Suprapubic skin (tissue), 4 donors: ENCODE measurements at places on chromosomes 13 and 19. TPM values are rescaled to one million over a fixed set of nuclear protein-coding genes. Genes with fewer than 3 reads are reported as not detected.

- peaks cover 65% of the 10 kb centered on the region for H3K27me3 ChIP-seq
- no peaks in the 10 kb centered on the region for H3K36me3 ChIP-seq
- no peak overlapping the region for H3K4me3 ChIP-seq
- H3K27ac ChIP-seq: no peak overlapping the region
- no peak for DNase-seq
- peaks cover 52% of the 10 kb centered on the region for H3K4me1 ChIP-seq
These were observed 16.4 kb upstream of the KCNN1 start for GRCh38 chr19:17950310-17951156.

DNA sequence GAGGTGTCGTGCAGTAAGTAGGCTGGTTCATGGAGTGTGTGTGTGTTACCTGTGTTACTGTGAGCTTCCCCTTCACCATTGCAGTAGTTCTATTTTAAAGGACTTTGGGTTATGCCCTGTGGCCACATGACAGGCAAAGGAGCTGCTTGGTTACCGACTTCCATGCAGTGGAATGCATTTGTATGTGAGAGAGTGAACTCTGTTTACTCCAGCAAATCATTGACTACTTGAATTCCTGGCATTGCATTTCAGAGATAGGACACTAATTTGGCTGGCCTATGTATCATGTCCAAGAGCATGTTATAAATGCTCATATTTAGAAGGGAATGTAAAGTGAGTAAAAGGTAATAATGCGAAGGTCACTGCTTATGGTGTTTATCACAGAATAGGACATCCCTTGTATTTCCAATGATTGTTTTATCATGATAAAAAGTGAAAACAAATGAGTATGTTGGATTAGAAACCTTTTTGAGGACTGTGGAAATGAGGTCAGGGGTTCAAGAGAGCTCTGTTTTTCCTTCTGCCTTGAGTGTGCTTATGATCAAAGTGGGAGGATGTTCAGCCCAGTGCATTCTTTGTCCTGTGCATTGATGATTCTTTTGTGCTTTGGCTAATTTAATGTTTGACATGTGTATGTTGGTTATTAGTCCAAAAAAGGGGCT, 156.5 kb downstream of the LMO7 start:
- H3K27me3 ChIP-seq: no peaks in the 10 kb centered on the region
- no peak overlapping the region for H3K4me3 ChIP-seq
- H3K4me1 ChIP-seq: peaks cover 13% of the 10 kb centered on the region
- no peak for DNase-seq
- no peaks in the 10 kb centered on the region for H3K36me3 ChIP-seq
- H3K27ac ChIP-seq: no peak overlapping the region

GRCh38 chr13:41652735-41653361, 195.5 kb downstream of the RGCC start:
- no peak overlapping the region for H3K27ac ChIP-seq
- H3K4me1 ChIP-seq: peaks cover 12% of the 10 kb centered on the region
- H3K36me3 ChIP-seq: no peaks in the 10 kb centered on the region
- DNase-seq: no peak
- no peak overlapping the region for H3K4me3 ChIP-seq

DNA sequence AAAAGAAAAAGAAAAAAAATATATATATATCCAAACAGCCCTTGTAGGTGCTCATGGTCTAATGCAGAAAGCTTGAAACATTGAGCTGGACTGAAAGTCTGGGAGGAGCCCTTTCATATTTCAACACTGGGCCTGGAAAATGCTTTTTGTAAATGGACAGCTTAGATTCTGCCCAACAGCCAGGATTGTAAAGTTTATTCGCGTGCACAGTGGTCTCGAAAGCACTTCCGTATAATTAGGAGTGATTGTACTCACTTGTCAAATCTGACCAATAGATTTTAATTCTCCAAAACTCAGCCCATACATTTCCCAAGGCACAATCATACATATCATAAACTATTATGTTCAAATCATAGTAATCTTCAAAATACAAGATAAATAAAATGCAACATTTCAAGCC, 260.1 kb downstream of the COL4A1 start:
- H3K36me3 ChIP-seq: no peaks in the 10 kb centered on the region
- no peak overlapping the region for H3K4me3 ChIP-seq
- no peak for DNase-seq
- H3K27ac ChIP-seq: no peak overlapping the region
- H3K4me1 ChIP-seq: no peaks in the 10 kb centered on the region

DNA sequence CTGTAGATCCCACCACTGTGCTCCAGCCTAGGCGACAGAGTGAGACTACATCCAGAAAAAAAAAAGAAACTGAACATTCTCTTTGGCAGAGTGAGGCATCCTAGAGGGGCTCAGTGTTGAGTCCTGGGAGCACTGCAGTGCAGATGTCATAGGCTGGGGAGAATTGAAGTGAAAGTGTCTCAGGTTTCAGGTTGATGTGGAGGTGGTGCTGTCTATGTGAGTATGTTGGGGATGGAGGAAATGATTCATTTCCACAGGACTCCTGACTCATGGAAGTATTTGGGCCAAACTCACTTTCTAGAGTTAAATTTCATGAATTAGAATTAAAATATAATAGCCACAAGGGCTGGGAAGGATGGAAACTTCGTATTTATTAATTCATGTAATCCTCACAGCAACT, 134.4 kb upstream of the TSC22D1 start:
- no peak overlapping the region for H3K4me3 ChIP-seq
- H3K4me1 ChIP-seq: peaks cover 18% of the 10 kb centered on the region
- H3K36me3 ChIP-seq: no peaks in the 10 kb centered on the region
- no peaks in the 10 kb centered on the region for H3K27me3 ChIP-seq
- DNase-seq: no peak

DNA sequence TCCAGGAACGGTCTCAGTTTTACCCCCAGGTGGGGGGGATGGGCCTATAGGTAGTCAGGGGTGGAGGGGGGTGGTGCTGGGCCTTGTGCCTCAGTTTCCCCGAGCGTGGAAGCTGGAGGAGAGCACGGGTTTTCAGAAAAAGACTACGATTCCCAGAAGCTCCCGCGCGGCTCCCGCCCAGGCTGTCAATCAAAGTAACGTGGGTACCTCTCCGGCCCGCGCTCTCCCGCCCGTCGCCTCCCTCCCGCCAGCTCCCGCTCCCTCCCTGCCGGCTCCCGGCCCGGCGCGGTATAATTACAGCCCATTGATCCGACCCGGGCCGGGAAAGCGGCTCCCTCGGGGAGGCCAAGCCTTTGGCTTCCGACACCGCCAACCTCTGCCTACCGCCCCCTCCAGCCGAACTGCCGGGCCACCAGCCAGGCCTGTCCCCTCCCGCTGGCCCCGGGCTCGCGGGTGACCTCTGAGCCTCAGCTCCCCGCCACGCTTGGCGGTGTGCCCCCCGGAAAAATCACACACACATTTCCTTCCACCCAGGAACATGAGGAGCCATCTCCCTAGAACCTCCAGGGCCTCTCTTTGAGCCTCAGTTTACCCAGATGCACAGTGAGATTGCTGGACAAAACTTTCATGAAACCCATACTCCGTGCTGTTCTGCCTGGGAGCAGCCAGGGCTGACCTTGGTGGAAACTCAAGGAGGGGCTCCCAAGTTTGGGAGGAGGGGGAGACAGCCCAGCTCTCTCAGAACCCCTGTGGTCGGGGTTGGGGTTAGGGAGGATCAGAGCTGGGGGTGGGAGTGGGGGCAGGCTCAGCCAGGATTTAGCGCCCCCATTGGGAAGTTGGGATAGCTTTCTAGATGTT, 7.3 kb upstream of the TLE2 start:
- peak overlapping the region; percentile 80 for H3K27ac ChIP-seq
- no peaks in the 10 kb centered on the region for H3K27me3 ChIP-seq

GRCh38 chr19:42272535-42272897, 3.5 kb downstream of the CIC start:
- peaks cover 29% of the 10 kb centered on the region for H3K36me3 ChIP-seq
- peaks cover 63% of the 10 kb centered on the region for H3K4me1 ChIP-seq
- H3K27ac ChIP-seq: no peak overlapping the region
- H3K27me3 ChIP-seq: no peaks in the 10 kb centered on the region
- H3K4me3 ChIP-seq: no peak overlapping the region
- DNase-seq: no peak

CD177 gene
- total RNA-seq: 0.64 TPM

CYP4F2 gene
- 13.7 TPM for total RNA-seq

RASGRP4 gene
- total RNA-seq: 0.91 TPM
